Fibroblast of skin of scalp (primary cell): ENCODE measurements at places on chromosomes 3 and 15.

DNA sequence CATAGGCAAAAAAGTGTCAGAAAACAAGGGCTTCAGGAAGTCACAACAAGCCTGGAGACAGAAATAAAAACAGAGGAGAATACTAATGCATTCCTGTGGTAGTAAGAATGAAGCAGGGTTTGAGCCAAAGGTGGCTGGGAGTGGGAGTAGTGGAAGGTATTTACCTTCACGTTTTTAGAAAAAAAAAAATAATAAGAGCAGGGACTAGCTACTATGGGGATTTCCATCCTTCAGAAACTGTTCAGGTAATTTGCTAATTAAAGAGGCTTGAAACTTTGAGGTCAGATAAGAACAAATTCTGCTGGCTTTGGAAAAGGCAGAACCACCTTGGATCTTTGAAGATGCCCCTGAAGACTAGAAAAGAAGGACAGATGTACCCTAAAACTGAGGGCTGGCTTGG is 18.4 kb downstream of the ILDR1 start:
- DNase-seq: no peak

GRCh38 chr3:126130981-126131745 is 47.2 kb upstream of the SLC41A3 start:
- no peak for DNase-seq

DNA sequence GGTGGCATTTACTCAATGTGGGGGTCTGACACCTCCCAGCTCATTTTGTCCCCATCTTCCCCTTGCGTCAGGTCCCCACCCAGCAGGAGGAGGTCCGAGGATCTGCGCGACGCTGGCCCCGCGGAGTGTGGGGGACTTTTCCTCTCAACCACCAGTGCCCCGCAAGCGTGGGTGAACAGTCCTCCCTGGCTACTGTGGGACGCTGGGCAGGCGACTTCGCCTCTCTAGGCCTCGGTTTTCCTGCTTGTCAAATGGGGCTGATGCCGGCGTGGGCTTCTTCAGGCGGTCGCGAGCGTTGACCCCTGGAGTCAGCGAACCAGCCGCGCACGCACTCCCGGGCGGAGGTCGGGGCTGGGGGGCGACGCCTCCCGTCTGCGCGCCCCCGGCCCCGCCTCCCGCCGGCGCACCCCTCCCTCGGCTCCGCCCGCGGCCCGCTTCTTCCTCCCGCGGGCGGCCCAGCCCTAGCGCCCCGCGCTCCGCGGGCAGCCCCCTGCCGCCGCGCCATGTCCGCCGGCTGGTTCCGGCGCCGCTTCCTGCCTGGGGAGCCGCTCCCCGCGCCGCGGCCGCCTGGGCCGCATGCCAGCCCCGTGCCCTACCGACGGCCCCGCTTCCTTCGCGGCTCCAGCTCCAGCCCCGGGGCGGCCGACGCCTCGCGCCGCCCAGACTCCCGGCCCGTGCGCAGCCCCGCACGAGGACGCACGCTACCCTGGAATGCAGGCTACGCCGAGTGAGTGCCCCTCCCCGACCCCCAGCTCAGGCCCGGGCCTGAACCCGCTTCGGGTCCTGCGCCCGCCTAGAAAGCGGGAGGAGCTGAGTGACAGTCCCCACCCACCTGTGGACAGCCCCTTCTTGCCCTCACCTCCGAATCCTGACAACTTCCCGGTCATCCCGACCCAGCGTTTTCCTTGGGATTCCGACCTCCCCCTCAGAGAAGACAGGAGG is at the start of gene PPM1M:
Gene PPM1M (plus strand): TSS at position 438 of the 942 bp plus-strand sequence. CDS start 66 bp downstream, at position 504.
- peak; percentile 63 for DNase-seq

GRCh38 chr15:78461171-78461888 is 23.3 kb downstream of the IREB2 start:
- DNase-seq: no peak

DNA sequence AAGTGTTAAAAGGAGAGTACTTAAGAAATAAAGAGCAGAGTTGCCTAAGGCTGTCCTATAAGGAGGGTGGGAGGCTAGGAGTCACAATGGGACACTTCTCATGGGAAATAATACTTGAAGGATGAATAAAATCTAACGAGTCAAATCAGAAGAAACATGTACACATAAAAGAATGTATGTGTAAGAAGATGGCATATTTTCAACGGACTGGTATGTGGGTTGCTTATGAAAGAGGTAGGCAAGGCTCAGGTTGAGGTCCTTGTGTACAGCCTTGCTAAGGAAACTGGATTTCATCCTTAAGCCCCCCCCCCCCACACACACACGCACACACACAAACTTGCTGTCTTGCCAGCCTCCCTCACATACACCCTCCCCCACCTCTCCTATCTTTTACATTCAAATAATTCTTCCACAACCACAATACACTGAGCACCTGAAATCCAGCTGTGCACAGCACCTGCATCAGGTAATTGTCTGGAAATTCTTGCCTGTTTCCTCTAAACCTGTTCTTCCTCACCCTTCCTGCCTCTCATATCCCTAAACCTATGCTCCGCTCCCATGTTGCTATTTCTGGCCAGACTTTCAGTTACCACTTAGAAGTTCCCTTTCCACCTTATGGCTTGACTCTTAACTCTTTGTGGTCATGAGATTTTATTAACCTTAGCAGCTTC is 79.2 kb downstream of the FMN1 start:
- DNase-seq: peak; percentile 33

DNA sequence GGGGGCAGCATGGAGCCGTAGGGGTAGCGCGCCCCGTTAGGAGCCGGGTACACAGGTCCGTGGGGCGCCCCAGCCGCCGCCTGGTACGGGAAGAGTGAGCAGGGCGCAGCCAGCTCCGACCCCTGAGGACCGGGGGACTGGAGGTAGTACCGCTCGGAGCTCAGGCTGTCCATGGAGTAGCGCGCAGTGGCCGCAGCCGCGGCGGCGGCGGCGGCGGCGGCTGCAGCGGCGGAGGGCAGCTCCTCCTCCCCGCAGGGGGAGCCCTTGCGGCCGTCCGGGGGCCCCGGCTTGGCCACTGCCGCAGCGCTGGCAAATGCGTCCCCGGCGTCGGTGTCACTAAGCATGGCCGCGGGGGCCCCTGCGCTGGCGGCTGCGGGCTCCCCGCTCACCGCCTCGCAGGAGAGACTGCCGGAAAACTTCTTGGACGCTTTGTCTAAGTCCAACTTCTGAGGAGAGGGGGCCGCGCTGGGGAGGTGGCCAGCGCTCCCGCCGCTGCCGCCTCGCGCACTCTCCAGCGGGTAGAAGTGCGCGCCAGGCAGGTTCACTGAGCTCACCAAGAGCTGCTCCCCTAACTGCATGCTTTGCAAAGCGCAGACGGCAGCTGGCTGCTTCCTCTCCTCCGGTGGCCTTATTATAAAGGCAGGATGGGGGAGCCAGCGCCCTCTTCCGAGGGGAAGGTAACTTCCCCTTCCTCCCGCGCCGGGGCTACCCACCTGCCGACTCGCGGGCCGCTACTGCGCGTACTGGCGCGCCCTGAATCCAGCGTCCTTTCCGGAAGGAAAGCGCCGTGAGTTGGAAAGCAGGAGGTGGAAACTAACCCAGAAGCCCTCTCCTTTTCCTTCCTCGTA is at the start of gene EOMES:
Gene EOMES (minus strand): TSS at position 607 of the 848 bp plus-strand sequence. CDS start 29 bp downstream, at position 578.
- DNase-seq: peak; percentile 25

GRCh38 chr3:183912895-183913579 is 28.4 kb upstream of the PARL start:
- DNase-seq: no peak

GRCh38 chr3:138946663-138947494 is at the start of the genes FOXL2 and FOXL2NB:
FOXL2 (minus strand) TSS chr3:138947137; CDS start chr3:138946722, 415 bp downstream.
FOXL2NB (plus strand) TSS chr3:138947217; CDS start chr3:138947365, 148 bp downstream.
- peak; percentile 88 for DNase-seq

DNA sequence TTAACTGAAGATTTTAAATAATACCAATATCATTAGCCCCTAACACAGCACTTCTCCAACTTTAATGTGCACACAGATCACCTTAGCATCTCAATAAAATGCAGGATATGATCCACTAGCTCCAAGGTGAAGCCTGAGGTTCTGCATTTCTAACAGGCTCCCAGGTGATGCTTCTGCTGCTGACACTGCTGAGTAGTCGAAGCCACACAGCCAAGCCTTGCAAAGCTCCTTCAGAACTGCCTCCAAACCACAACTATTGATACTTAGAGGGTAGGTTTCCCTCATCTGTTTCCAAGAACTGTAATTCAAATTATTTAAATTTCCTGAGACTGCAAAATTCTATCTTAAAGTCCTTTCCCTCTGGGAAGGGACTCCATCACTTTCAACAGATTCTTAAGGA is 3.9 kb downstream of the RIOX2 start:
- DNase-seq: no peak

DNA sequence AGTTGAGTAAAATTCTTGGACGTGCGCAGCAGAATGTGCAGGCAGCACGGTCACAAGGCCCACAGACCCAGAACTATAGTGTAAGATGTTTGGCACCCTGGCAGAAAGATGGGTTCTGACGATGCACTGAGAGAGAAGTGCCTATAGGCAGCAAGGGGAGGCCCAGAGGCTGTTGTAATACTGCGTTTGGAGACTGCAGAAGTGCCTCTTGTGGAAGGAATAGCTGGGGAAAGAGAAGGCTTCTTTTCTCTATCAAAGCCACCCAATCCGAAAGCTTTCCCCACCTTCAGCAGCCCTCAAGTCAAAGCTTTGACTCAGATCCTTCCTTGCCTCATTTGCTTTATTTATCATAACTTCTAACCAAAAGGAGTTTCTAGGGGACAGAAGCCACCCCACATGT is 5.2 kb upstream of the SIN3A start:
- peak; percentile 8 for DNase-seq

DNA sequence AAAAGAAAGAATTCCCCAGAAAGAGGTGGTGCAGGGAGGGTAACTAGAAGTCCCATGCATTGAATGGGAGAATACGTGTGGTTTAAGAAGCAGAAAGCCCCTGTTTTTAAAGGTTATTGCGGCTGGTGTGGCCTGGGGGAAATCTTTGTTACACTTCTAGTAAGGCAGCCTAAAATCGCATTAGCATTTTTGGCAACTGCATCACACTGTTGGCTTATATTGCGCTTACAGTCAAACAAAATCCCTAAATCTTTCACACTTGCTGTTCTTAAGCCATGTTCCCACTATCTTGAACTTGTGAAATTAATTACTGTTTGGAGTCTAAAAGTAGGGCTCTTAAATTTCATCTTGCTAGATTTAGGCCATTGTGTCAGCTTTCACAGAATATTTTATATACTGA is 66.0 kb upstream of the GOLIM4 start:
- no peak for DNase-seq

GRCh38 chr3:177453451-177453844 is 256.2 kb upstream of the TBL1XR1 start:
- DNase-seq: no peak

- DNase-seq: no peak
Measured at GRCh38 chr15:87269566-87269965, 987.0 kb downstream of the NTRK3 start.

GRCh38 chr3:25130724-25131520 is 297.1 kb upstream of the RARB start:
- no peak for DNase-seq

GRCh38 chr3:47416041-47416440 is 35.2 kb downstream of the PTPN23 start:
- DNase-seq: no peak

GRCh38 chr3:5294356-5294755 is 106.8 kb downstream of the EDEM1 start:
- DNase-seq: peak; percentile 77

DNA sequence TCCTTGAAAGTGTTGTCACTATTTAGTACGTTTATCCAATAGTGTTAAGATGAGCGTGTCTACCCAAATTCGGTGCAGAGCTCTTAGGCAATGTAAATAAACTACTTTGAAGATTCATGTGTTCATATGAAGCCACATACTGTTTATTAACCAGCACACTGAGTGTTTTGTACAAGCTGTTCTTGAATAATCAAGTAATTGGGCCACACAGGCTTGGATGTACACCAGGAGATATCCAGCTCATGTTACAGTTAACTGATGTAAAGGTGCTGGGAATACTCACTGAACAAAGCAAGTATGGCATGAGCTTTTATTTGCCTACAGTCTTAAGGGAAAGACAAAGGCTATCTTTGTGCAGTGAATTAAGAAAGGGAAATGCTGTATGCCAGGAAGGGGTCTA is 632 bp upstream of the DHX36 start:
- DNase-seq: no peak

DNA sequence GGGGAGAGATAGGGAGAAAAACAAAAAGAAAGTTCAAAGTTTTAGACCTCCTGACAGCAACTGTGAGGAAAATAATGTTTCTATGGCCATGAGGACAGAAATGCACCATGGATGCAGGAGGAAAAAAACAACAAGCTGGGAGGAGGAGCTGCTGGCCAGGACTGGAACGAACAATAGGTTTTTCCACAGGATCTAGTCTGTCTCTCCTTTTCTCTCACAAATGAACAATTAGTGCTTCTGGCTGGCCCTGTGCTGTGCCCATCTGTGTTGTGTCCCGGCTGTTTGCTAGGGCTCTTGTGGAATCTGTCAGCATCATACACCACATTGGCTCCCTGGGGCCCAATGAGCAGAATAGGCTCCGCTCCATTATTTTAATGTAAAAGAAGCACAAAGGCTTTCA is 15.2 kb downstream of the GK5 start:
- DNase-seq: no peak

DNA sequence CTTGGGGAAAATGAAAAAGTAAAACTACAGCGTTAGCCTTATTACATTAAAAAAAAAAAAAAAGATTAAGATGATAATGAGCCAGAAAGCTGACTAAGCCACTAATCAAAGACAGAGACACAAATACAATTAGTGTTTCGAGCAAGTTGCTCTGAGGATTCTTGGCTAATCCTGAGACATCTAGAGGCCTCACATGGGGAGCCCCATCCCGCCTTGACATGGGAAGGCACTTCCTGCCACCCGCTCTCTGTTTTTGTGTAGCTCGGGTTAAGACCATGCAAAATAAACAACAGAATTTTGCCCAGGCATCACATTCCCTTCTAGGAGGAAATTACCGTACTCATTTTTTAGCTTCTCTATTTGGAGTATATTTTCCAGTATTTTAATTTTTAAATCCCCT is 15.3 kb downstream of the HESX1 start:
- no peak for DNase-seq

GRCh38 chr3:122094125-122094524 is 39.0 kb downstream of the CD86 start:
- no peak for DNase-seq

DNA sequence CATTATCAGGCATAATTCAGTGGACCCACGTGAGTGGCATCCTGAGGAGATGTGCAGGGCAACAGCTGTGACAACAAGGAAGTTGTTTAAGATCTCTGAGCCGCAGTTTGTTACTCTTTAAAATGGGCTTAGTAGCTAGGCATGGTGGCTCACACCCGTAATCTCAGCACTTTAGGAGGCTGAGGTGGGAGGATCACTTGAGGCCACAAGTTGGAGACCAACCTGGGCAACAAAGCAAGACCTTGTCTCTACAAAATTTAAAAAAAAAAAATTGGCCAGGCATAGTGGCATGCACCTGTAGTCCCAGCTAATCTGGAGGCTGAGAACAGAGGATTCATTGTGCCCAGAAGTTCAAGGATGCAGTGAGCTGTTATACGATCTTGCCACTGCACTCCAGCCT is 12.2 kb downstream of the SUCLG2 start:
- DNase-seq: no peak

GRCh38 chr3:171231361-171231760 is 204.8 kb upstream of the SLC2A2 start:
- no peak for DNase-seq

- peak; percentile 59 for DNase-seq
Measured at GRCh38 chr3:188278717-188279324, 124.9 kb downstream of the LPP start.

GRCh38 chr3:127967316-127967715 is 52.3 kb downstream of the KBTBD12 start:
- DNase-seq: no peak

GRCh38 chr3:195238586-195239118 is 32.3 kb downstream of the XXYLT1 start:
- DNase-seq: peak; percentile 50
